KG1 (cell line): ENCODE measurements at places on chromosomes 1 and 21.

DNA sequence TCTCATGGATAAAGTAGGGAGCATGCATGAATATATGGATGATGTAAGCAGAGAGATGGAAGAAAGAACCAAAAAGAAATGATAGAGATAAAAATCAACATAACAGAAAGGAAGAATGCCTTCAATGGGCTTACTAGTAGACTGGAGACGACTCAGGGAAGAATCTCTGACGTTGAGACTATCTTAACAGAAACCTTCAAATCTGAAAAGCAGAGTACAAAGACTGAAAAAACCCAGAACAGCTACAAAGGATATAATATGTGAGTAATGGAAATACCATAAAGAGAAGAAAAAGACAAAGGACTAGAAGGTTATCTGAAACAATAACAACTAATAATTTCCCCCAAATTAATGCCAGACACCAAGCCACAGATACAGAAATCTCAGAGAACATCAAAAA is 18.3 kb upstream of the SELP start:
- no peak for DNase-seq

GRCh38 chr1:29498126-29499103 is 262.1 kb downstream of the PTPRU start:
- DNase-seq: no peak

DNA sequence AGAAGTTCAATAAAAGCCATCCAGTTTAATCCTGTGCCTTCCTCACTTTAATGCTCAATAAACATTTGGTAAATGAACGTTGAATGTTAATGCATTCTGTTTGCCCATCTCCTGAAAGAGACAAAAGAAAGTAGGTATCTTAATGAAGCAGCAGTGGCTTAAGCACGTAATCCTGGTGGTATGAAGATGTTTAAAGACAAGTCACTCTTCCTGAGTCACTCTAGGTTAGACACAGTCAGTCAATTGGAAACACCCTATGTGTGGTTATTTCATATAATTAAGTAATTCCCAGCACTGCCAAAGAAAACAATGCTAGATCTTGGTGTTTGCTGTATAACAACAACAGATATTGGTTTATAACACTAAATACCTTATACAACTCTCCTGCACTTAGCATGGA is 334.0 kb upstream of the FMN2 start:
- no peak for DNase-seq

GRCh38 chr21:26307640-26308039 is 137.1 kb upstream of the APP start:
- DNase-seq: no peak

GRCh38 chr1:81472387-81472786 is 328.3 kb upstream of the ADGRL2 start:
- DNase-seq: no peak

DNA sequence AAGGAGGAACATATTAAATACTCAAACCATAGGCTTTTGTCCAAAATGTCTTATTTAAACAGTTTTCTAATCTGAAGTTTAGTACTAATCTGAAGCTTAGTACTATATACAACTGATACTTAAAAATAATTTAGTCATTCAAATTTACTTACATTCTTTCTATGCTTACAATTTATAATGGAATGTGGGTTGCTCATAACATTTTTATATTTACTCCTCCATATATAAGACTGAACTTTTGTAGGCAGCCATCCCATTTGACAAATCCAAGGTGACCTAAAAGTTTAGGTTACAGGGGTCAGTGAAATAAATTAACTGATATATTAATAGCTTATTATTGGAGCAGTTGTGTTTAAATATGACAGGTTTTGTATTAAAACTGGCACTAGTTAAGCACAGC is 570.6 kb downstream of the DPYD start:
- DNase-seq: no peak

DNA sequence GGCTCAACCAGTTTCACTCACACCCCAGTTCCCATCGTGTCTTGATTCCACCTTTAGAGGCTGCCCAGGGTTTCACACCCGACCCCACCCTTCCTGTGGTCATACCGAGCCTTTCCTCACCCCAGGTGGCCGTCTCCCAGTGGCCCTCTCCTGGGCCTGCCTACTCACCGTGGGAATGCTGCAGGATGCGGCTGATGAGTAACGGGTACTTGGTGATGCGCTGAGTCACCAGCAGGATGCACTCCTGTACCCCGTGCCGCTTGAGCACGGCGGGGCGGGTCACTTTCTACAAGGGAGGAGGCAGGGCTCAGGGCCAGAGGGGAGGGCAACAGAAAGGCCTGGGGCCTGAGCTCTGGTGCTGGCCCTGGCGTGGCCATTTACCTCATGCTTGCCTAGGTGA is 16.4 kb downstream of the ARHGEF2 start:
- no peak for DNase-seq

GRCh38 chr1:175750366-175751071 is 7.1 kb upstream of the TNR start:
- DNase-seq: no peak

DNA sequence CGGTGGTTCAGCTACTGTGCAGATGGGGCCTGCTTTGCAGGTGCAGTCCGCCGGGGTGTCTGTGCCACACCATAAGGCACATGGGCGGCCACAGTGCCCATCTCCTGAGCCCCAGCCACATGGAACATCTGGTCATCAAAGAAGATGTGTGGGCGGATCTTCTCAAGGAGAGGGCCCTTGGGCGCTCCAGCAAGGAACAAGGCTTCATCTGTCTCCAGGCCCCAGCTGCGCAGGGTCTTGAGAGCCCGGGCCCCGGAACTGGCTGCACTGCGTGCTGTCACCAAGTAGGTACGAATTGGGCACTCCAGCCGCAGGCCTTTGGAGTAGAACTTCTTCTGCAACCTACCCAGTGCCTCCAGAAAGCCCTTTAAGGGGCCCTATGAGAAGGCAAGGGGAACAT is 12.8 kb downstream of the NT5C1A start:
- DNase-seq: no peak

- DNase-seq: no peak
These were observed 24.7 kb downstream of the NPHS2 start for GRCh38 chr1:179550746-179551682.

DNA sequence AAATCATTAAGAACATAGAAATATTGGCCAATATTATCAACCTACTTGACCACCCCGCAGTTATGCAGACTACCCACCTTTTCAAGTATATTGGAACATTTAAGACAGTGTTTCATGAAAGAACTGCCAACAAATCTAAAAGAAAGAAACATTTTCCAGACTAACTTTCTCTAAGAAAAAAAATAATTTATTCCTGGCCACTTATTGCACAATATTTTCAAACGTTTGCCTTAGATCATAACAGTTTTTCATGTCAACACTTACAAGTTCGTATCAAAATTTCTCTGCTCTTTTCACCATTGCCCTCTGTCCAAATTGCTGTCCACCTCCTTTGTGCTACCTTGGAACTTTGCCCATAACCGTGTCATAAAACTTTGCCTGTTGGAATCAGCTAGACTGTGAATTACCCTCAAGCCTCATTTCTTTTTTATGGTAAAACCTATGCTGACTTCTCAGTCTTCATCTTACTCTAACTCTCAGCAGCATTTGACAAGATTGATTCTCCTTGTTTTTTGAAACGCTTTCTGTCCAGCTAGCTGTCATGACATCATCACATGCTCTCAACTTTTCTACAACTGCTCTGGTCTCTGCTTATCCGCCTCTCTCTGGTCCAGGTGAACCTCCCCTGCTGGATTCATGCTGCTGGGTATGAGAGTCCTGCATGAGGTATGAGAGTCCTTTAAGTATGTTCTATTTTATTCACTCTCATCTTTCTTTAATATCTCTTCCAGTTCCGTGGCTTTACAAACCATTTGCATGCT is 92.8 kb upstream of the CHRM3 start:
- DNase-seq: no peak

- no peak for DNase-seq
These were observed 6.8 kb upstream of the SLAMF9 start for GRCh38 chr1:159960721-159961381.

GRCh38 chr1:208714323-208714722 is 470.1 kb upstream of the PLXNA2 start:
- DNase-seq: no peak

- DNase-seq: no peak
These were observed 37.2 kb downstream of the ROR1 start for GRCh38 chr1:63810936-63811469.

DNA sequence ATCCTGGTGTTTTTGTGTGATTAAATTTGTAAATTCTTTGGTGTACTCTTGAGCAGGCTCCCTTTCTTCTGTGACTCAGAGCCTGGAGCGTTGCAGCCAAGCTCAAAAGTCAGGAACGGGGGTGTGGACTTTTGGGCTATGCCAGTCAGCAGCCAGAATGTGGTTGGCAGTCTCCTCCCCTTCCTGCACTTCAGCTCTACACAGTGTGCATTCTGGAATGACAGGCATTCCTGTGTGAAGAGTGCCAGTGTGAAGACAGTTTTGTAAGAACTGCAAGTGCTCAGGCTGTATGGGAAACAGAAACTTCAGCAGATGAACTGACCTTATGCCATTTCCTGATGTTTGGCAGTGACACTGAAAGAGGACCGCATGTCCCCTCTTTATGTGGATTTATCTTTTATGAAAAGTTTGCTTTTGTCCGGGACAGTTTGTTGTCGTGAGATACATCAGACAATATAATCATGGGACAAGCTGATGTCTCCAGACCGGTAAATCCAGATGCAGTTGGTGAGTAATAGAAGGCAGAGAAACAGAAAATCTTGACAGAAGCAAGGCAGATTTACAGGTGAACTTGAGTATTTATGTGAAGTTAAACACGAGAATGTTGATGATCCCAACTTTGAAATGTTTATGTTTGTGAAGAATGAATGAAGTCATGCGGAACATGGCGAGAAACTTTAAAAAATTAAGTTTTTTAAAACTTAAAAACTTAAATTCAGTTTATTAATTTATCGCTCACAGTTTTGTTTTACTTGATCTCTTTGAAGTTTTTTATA is 67.7 kb upstream of the RCC1 start:
- peak; percentile 26 for DNase-seq

DNA sequence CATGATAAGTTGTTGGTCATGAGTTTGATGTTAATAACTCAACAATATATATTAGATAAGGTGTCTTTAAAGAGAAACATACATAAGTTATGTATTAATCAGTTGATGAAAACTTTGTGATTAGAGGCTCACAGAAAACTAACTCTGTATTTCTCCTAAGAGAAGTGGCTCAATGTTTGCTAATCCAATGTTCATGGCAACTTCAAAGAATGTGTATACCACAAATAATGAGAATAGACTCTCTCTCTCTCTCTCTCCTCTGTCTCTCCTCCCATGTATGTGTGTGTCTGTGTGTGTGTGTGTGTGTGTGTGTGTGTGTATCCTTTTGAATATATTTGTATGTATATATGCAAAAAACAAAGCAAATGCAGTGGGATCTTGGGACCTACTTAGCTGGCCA is 1304.9 kb downstream of the MRPL39 start:
- no peak for DNase-seq

DNA sequence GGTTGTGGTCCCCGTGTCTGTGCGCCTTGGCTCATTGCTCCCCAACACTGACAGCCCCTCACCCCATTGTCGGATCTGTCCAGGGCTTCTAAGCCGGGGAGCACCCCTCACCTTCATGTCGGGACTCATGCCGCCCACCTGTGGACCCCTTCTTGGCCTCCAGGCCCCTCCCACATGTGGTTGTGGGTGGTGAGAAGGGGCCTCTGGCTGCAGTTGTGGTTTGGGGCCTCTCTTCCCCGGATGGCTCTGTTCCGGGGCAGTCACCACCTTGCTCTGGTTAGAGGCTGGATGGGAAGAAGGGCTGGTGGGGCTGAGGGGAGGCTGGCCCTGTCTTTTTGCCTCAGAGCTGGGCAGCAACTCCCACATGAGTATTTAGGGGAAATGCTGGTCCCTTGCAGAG is 158.6 kb upstream of the C1orf174 start:
- DNase-seq: no peak

GRCh38 chr1:160369087-160369486 is 2.2 kb downstream of the NHLH1 start:
- no peak for DNase-seq

DNA sequence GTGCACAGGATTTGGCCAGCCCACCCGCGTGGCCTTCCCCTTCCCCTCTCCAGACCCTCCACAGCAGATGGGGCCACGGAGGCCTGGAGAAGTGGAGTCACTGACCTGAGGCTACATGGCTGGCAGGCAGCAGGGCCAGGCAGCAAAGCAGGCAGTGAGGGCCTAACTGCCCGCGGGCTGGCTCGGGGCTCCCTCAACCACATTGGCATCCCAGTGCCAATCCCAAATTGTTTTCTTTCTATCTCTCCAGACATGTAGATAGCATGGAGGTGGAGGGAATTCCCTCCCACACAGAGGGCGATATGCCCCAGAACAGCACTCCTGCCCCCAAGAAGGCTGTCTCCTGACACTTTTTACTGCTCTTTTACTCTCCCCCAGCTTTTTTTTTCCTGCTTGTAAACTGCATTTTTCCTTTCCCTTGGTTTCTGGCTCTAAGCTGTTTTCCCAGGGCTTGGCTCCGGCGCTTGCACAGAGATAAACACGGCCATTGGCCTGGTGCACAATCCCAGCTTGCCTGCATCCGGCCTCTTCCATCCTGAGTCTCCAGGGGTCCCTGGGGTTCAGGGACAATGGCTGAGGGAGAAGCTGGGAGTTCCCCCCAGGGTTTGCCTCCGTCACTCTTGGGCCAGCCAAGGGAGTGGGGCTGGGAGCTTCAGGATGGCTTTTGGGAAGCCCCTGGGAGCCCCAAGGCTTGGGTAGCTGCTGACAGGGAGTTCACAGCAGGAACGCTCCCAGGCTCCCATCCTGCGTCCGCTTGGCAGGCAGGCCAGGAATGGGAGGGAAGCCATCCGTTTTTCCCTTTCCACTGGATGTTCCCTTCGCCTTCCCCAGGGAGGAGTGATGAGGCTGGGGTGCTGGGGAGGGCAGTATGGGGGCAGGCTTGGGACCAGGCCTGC is 7.0 kb downstream of the EPHX1 start:
- DNase-seq: no peak

DNA sequence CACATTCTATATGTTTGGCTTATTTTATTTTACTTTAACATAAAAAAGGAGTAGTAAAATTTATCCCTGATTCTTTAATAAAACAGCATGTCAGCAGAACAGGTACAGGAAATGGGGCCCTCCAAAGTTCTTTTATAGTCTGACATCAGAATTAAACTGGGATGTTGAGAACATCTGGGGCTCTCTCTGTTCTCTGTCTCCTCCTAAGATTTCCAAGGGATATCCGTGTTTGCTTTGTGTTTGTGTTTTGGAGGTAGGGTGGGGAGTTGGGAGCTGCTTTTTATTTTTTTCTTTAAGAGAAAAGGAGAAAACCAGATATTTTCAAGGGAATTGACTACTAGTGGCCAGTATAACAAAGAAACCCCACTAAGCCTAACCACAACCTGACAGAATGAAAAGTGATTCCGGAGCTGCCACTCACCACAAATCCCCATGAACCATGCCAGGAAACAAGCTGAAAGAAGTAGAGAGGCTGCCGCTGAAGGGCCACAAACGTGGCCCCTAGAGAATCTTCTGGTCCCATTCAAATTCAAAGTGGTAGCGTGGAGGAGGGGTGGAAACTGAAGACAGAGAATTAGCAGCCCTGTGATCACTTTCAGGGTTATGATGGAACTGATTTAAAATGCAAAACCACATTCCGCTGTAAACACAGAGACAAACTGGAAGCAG is 369.6 kb upstream of the ADGRL2 start:
- no peak for DNase-seq

- no peak for DNase-seq
These were observed 174.5 kb downstream of the DENND1B start for GRCh38 chr1:197600751-197601150.

GRCh38 chr1:210299501-210299900 is 29.2 kb upstream of the HHAT start:
- no peak for DNase-seq
